GM19239 (cell line): ENCODE measurements at places on chromosomes 3 and 15.

DNA sequence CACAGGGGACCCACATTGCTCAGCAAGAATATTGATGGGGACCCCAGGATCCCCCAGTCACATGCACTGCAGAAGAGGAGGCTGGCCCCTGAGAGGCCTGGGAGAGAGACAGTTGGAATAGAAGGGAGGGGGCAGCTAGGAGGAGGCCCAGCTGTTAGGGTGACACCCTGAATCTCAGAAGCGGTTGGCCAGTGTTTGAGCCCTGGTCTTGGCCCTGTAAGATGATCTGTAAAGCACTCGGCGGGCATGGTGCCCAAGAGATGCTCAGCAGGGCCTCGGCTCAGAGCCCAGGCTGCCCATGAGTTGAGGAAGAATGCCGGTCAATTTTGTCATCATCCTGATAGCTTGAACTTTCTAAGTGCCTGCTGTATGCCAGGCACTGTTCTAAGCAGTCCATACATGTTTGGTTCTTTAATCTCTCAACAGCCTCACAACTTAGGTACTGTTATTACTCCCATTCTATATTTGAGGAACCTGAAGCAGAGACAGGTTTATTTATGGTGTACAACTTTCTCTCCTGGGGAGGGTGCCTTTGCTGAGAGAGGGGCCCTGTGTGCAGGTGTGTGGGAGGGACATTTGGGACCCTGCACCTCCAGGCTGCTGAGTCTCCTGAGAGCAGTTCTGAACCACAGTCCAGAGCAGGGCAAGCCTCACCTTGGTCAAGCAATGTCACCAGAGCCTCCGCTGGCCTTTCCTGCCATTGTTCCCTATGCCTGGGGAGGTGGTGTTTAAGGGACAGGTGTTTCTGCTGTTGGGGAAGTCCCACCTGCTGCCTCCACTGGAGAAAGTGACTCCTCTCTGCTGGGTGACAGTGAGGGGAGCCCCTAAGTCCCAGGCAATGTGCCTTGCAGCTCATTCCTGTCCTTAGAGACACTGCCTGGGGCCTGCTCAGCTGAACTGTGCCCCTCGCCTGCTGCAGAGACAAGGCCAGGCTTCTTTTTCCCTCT, 26.0 kb downstream of the SLC6A6 start:
- no peak for DNase-seq

GRCh38 chr3:62954580-62954979, 79.4 kb upstream of the CADPS start:
- DNase-seq: no peak

DNA sequence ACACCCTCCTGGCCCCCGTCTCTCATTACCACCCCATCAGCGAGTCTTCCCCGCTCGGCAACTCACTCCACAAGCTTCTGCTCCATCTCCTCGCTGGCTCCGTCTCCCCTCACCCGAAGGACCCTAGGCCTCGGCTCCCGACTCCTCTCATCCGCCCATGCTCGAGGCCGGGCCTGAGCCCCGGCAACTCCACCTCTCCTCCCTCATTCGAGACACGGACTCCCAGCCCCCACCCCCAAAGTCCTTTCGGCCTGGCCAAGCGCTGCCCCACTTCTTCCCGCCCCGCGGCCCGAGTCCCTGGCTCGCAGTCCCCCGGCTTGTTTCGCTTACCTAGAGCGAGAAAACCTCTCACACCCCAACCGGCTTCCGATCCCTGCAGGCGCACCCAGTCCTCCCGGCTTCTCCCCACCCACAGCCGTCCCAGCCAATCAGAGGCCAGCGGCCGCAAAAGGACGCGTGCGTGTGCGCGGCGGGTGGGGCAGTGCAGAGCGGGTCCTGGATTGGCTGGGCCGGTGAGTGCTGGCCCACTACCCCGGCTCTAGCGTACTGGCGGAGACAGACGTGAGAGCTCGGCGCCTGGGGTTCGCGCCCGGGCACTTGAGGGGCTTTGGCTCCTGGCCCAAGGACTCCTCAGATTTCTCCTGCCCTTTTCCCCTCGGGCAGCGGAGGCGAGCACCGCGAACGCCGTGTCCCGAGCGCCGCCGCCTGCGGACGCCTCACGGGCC, at the start of gene HIGD1A:
Gene HIGD1A, minus strand, starts transcription at position 385 of the 725 bp plus-strand sequence. CDS start 10,237 bp downstream, outside the sequence.
- DNase-seq: peak; percentile 92

- no peak for DNase-seq
These were observed 29.6 kb downstream of the CALML4 start for GRCh38 chr15:68175526-68175925.

- no peak for DNase-seq
These were observed 1.1 kb upstream of the EIF2B5 start for GRCh38 chr3:184133840-184134745.

DNA sequence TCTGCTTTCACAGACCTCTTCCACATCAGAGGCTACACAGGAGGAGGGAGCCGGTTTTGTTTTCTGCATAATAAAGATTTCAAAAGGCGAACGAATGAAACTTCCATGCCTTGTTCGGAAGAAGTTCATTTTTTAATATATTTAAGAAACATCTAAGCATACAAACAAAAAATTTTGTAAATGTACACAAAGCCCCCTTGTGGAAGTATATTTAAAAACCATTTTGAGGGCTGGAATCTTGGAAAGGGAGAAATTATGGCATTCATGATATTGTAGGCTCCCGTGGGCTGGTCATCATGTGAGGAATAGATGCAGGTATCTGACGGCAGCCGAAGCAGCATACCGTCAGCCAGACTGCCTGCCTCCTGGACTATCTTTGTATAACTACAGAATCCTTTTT, 90.4 kb downstream of the MECOM start:
- no peak for DNase-seq

DNA sequence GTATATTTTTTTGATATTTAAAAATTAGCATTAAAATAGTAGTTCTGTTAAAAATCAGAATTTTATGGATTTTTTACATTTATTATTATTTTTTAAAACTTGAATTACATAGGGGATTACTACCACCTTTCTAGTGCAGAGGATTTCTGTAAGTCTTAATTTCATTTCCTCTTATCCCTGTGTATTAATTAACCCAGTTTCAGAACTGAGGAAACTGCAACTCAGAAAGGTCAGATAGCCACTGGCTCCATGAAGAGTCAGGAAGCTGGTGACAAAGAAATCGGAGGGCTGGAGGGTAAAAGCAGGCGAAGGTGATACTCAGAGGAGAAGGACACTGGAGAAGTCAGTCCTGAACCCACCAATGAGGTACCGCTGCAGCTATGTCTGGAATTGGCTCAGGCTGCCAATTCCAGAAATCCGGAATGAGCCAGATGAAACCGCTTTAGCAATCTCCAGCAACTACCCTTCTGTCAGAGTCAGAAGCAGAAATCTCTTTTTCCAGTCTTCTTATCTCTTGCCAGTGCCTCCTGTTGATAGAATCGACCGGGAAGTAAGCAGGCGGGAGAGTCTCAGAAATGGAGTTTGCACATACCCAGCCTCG, 308.5 kb downstream of the SV2B start:
- DNase-seq: no peak

- no peak for DNase-seq
These were observed 268.0 kb upstream of the TBL1XR1 start for GRCh38 chr3:177465257-177465642.

DNA sequence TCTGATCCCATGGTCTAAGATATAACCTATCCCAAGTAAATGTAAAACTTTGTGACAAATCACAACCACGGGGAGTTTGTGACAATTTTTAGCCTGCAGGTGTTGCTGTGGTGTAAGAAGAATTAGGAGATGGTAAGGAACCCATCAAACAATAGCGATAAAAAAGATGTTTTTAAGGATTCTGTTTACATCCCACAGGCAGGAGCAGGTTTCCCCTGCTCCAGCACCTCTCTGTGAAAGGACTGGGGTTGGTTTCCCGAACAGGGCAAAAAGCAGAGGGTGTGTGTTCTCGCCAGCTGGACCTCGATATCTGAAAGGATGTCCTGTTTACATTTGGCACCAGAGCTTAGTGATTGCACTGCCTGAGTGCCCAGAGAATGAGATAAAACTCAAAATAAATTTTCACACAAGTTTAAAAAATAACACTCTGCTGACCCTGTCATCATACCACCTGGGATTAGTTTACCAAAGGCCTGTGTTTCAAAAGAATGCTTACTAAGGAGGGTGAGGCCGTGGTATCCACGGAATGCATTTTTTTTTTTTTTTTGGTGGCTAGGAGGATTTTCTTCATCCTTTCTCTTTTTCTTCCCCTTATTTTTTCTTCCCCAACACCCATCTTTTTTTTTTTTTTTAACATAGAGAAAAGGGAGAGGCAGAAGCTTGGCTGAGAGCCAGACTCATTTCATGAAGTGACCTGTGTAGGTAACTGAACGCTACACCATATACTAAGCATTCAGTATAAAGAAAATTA, 151.8 kb upstream of the DPH6 start:
- no peak for DNase-seq

DNA sequence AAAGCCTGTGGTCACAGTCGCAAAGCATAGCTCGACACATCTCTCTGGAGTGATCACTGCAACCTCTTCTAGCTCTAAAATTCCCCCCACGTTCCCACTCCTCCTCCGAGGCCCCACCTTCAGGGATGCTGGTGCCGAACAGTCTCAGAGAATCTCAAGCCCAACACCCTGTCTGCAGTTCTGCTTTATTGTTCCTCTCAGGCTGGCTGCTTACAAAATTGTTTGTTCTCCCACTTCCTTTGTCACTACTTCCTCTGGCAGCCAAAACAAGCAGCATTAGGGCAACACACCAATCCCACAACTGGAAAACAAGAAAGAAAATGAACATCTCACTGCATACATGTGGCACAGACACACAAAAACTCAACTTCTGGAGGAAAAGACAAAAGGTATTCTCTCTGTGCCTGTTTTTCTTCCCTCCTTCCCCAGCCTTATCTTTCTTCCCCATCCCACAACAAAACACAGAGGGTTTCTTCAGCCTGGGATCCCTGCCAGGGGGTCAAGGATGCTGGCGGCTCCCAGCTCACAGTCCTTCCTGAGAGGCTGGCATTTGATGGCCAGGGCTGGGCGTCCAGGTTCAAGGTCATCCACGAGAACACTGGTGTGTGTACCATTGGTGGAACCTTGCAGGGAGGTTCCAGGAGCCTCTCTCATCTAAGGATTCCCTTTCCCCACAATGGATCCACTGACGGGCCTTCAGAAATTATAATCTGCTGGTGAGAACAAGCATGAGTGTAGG, 108.4 kb downstream of the TMCO5A start:
- DNase-seq: no peak

DNA sequence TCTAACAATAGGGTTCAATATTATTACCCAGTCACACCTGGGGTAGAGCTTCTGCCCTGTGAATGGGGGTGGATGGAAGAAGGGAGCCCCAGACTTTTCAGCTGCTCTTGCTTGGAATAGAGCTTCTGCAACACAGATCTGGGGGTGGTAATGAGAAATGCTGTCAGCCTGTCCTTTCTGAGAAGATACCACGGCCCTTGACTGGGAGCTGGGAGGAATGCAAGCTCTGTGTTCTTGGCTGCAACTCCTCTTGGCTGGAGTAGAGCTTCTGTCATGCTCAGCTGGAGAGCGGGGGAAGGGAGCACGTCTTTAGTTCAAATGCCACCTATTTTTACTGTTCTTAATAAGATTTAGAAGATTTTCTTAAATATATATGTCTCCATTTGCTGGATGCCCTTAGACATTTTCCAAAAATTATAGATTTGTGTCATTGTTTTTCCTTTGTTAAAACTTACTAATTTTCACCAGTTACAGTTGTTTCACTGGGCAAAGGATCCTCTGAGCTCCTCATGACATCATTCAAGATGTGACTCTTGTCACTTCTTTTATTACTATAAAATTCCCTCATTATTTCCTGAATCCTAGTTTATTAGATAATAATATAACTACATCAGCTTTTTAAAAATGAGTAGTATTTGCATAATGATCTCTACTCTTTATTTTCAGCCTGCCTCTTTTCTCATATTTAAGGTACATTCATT, 180.0 kb upstream of the TGFBR2 start:
- no peak for DNase-seq

- no peak for DNase-seq
These were observed 183.7 kb upstream of the DNAJC19 start for GRCh38 chr3:181173227-181173626.

- DNase-seq: no peak
These were observed 4.7 kb upstream of the GOLGA8B start for GRCh38 chr15:34588046-34588674.

DNA sequence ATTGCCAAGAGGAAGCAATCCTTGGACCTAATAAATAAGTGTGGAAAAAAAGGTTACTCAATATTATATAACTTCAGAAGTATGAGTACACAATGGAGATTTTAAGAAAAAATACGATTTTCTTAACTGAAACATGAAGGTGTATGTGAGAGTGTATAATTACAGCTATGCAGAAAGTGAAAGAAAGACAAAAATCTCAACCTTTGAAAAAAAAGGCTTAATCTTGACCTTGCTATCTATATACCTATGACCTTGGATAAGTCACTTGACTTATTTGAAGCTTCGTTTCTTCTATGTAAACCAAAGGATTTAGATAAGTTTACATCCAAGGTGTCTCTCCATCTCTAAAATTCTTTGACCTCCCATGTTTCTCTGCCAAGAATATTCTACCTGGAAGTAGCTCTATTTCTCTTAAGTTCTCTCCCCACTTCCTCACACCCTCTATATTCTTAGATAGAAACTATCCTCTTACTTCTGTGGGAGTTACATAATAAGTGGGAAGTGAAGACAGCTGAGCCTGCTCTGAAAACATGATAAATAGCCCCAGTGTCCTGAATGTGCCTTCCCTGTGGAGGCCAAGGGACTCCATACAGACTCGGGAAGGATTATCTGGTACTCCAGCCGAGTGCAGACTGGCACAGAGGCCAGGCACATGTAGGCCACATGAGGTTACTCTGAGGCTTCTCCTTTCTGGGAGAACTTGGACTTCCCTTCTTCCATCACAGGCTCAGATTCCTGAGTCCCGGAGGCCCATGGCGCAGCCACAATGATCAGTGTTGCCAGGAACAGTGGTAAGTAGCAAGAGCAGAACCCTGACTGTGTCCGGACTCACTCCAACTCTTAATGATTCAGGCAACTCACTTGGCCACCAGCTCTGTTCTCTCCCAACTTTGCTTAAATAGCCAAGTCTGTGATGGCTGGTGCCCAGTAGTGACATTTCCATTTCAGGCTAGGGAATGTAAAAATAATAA, 166.8 kb upstream of the COL8A1 start:
- DNase-seq: no peak

GRCh38 chr15:38128341-38128781, 124.3 kb upstream of the SPRED1 start:
- DNase-seq: no peak

DNA sequence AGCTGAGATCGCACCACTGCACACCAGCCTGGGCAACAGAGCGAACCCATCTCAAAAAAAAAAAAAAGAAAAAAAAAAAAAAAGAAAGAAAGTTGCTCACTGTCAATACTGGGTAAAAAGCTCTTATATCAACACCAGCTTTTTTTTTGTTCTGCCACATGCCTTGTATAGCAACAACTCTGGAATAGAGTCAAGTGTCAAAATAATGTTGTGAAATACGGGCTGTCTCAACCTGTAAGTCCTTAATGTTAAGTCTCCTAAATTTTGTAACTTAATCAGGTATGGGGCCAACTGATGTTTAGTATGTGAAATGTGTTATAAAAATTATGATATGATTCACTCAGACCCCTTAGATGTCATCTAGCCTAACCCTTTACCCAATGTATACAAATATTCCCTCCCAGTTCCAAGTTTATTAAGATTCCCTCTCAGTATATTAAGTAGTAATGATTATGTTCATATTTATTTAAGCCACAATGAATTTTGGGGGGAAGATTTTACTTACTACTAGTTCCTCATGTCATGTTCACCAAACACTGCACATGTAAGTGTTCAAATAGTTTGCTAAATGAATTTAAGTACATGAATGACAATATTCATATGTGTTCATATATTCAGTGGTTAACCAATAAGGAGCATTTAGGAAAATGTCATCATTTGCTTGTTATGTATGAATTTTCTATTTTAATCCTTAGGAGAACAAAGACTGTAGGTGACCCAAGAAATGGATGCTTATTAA, 52.2 kb downstream of the GPR160 start:
- DNase-seq: no peak

GRCh38 chr15:67170143-67170925, 84.1 kb downstream of the AAGAB start:
- DNase-seq: no peak
